GM13977 (cell line): ENCODE measurements at places on chromosomes 6 and 20.

DNA sequence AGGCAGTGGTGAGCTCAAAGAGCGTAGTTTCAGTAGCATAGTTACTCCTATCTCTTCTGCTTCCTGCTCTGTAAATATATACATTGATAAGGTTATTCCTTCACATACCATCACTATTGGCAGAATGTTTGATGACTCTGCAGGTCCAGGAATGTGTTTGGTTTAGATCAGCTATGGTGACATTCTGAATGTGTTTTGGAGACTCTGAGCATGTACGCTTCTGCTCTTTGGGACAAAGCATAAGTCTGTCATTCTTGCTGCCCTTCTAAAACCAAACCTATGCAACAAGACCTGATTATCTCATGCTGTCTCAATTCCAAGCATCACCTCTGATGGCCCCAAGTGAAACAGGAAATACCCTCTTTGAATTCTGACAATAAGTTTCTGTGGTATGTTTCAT lies 1074.3 kb downstream of the KIF16B start:
- DNase-seq, result no peak

DNA sequence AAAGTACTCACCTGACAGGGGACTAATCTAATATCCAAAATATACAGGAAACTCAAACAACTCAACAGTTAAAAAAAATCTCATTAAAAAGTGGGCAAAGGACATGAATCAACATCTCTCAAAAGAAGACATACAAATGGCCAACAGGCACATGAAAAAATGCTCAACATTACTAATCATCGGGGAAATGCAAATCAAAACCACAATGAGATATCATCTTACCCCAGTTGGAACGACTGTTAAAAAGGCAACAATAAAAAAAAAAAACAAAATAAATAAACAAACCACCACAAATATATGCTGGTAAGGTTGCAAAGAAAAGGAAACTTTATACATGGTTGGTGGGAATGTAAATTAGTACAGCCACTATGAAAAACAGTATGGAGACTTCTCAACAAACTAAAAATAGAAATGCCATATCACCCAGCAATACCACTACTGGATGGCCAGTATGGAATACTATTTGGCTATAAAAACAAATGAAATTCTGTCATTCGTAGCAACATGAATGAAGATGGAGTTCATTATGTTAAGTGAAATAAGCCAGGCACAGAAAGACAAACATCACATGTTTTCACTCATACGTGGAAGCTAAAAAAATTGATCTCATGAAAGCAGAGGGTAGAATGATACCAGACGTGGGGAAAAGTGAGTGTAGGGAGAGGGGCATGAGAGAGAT lies 6.6 kb downstream of the SIRPB2 start:
- no peak for DNase-seq

- no peak for DNase-seq
These were observed 4.0 kb downstream of the DXO start for GRCh38 chr6:31967926-31968320.

GRCh38 chr20:33719277-33719988 lies 677 bp downstream of the PXMP4 start:
- no peak for DNase-seq

GRCh38 chr20:10362674-10363073 lies 71.3 kb downstream of the MKKS start:
- DNase-seq, result no peak

- DNase-seq, result no peak
These were observed 189.5 kb downstream of the BMP7 start for GRCh38 chr20:57076951-57077350.

- peak; percentile 64 for DNase-seq
These were observed 79.0 kb downstream of the ALDH8A1 start for GRCh38 chr6:134870677-134871498.

- DNase-seq, result no peak
These were observed 23.8 kb downstream of the PHACTR2 start for GRCh38 chr6:143701349-143702234.

GRCh38 chr6:4522453-4522852 lies 253.8 kb upstream of the CDYL start:
- no peak for DNase-seq

DNA sequence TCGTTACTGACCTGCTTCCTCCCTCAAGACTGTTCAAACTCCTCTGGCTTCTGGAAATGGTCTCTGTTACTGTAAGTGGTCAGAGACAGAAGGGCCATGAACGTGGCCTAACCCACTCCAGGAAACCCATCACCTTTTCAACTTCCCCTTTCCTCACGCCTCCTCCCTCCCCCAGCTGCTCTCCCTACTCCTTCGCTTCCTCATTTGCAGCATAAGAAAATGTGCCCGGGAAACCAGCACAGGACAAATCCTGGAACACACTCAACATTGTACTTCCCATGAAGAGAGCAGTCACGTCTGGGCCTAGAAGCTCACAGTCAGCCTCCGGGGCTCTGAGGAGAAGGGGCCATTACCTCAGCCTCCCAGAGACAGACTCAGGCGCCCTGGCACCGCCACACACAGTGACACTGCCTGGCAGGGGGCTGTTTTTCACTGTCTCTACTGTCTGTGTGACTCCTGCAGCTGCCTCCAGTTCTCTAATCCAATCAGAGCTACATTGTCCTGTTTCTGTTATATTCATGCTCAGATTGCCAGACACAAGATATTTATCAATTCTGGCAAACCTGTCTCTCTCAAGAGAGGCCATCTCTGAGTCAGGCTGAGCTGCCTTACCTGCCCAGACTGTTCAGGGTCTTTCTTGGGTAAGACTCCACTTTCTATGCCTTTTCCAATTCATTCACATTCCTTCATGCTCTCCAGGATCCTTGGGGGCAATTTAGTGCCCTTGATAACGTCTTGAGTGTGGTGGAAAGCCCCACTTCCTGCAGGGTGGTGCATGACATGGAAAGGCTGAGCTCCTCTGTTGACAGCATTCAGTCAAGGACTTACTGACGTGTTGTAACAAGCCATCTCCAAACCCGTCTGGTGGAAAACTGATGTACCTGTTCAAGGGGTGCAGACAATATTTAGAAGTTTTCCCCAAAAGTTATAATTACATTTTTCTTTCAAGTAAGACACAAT lies 242.2 kb downstream of the HIVEP2 start:
- DNase-seq, result peak; percentile 15

DNA sequence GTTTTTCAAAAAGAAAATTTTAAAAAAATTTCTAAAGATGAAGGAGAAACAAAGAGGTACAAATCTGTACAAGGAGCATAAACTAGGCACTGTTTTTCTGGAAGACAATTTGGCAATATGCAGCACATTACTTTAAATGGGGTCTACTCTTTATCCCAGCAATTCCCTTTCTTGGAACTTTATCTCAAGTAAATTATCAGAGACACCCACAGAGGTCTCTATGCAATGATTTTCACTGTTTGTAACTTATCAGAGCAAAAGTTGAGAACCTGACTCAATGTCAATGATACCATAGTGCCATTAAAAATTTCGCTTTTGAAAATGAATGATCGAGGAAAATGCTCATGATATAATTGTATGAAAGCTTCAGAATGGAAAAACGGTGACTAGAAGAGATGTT lies 35.7 kb downstream of the SLC22A23 start:
- DNase-seq, result no peak

DNA sequence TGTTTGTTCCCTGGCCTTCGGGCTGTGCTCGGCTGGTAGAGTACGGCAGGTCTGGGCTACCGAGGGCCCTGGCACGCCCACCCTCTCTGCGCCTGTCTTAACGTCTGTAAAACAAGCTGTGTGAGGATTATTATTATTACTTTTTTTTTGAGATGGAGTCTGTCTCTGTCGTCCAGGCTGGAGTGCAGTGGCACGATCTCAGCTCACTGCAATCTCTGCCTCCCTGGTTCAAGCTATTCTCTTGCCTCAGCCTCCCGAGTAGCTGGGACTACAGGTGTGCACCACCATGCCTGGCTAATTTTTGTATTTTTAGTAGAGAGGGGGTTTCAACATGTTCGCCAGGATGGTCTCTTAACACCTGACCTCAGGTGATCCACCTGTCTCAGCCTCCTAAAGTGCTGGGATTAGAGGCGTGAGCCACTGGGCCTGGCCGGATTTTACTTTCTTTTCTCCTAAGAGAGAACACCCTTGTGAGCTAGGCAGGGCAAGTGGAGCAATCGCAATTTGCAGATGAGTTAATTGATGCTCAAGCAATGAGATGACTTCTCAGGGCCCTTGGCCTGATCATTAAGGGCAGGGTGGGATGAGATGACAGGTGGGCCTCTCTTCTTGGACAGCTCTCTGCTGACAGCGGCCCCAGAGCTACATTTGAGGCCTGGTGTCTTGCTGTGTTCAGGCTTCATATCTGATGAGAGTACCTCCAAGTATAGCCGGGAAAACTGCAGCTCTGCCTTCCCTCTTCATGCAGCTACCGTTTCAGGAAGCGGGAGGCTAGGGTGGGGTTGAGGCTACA lies 859 bp upstream of the SMIM29 start:
- no peak for DNase-seq

- DNase-seq, result no peak
These were observed 9.8 kb downstream of the NEDD9 start for GRCh38 chr6:11222385-11223277.

- no peak for DNase-seq
These were observed 126.5 kb downstream of the ZFAND3 start for GRCh38 chr6:37946057-37946456.

- DNase-seq, result no peak
These were observed 4.9 kb downstream of the VSTM2L start for GRCh38 chr20:37907677-37908401.

GRCh38 chr6:132972971-132973370 lies 158.6 kb downstream of the RPS12 start:
- no peak for DNase-seq

GRCh38 chr20:24149881-24150307 lies 161.3 kb upstream of the GGTLC1 start:
- no peak for DNase-seq

- no peak for DNase-seq
These were observed 75.0 kb downstream of the ELOVL4 start for GRCh38 chr6:79872303-79872702.

- no peak for DNase-seq
These were observed 143.8 kb downstream of the UNC5CL start for GRCh38 chr6:40894962-40895799.

GRCh38 chr6:43951756-43952675 lies 175.2 kb downstream of the MRPL14 start:
- DNase-seq, result no peak

DNA sequence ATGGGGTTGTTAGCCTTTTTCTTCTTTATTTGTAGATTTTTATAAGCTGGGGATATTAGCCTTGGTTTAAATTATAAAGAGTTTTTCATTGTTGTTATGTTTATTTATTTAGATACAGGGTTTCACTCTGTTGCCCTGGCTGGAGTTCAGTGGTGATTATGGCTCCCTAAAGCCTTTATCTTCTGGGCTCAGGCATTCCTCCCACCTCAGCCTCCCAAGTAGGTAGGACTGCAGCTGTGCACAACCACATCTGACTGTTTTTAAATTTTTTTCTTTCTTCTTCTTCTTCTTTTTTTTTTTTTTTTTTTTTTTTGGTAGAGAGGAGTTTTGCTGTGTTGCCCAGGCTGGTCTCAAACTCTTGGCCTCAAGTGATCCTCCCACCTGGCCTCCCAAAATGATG lies 80.9 kb downstream of the UBE3D start:
- DNase-seq, result no peak

DNA sequence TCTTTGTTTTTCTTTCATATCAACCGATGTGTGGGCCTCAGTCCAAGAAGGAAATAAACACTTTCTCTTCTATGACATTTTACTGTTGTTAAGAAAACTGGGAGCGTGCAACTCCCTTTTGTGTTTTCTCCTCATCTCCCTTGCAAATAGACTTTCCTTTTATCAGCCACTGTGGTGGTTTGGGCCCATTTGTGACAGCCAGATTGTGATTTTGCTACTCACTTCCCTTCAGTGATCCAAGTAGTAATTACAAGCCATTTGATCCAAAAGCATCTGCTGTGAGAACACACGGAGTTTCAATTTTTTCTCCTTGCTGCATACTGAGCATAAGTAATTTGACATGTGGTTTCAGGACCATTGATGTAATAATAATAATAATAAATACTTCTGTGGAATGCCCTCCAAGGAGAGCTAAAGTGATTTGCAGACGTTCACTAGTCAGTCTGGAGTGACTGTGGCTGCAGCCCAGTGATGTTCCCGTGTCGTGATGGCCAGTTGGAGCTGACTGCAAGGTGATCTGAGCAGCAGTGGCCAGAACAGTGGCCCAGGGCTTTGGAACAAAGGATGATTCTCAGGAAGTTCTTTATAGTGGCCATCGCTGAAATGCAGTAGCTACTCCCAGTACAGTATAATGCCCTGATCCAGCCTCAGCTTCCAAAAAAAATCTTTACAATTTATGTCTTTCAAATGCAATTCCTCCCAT lies 91.9 kb upstream of the CLDN20 start:
- no peak for DNase-seq

GRCh38 chr20:50460608-50461267 lies 49.4 kb upstream of the PTPN1 start:
- DNase-seq, result peak; percentile 65

- no peak for DNase-seq
These were observed 184.2 kb downstream of the KHDC1L start for GRCh38 chr6:73041051-73041450.

GRCh38 chr6:54071821-54072340 lies 39.4 kb upstream of the MLIP start:
- DNase-seq, result no peak

DNA sequence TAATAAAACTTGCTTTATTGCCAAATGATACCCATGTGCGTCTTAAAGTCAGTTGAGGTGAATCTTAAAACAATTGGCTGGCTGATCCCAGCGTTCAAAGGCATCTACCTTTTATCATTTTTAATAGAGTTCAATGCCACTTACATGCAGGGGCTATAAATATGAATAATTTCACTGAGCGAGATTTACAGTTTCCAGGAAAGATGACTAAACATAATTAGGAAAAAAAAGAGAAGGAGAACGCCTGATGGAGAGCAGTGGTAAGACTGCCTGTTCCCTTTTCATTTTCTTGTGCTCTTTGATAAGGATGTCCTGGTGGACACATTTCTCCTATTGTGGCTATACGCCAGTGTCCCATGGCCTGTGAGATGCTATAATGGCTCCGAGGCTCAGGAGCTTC lies 139.9 kb upstream of the SLC22A23 start:
- DNase-seq, result no peak

GRCh38 chr6:95767897-95768463 lies 190.6 kb downstream of the MANEA start:
- DNase-seq, result no peak

DNA sequence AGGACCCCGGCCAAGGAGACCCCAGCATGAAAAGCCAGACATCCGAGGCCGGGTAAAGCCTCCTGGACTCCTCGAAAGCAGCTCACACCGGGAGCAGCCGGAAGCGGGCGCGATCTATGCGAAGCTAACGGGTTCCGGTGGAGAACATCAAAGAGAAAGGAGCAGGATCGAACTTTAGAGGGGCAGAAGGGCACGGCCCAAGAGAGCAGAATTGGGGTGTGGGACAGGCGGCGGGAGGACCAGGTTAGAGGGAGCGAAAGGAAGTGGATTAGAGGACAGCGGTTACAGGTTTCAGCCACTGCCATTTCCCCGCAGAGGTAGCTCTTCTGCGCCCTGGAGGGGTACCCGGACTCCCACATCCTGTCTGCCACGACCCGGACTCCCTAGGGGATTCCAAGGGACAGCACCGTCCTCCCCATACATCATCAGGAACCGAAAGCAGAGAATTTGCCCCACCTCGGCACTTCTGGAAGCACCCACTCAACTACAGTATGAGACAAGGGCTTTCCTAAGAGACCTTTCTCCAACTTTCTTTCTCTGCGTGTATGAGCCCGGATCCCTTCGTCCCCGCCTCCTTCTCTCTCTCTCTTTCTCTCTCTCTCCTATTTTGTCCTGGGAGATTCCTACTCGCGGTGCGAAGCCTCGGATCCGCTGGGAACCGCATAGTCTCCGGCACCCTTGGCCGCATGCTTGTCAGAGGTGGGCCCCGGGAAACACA lies 507 bp upstream of the VGLL2 start:
- peak; percentile 68 for DNase-seq
